ENCODE measurements at places on chromosomes 5 and 9. TPM values are rescaled to one million over a fixed set of nuclear protein-coding genes. Genes with fewer than 3 reads are reported as not detected.

FCN2 gene
- total RNA-seq: not detected

GNA14 gene
- 1.7 TPM for total RNA-seq

FOXD4L6 gene
- total RNA-seq: not detected

NUTM2G gene
- not detected for total RNA-seq

F2RL1 gene
- 1.1 TPM for total RNA-seq

ACSL6 gene
- total RNA-seq: 4.4 TPM

PPP3R2 gene
- not detected for total RNA-seq

C9orf50 gene
- total RNA-seq: not detected

RBM18 gene
- total RNA-seq: 41.8 TPM

PCDHB7 gene
- total RNA-seq: 0.77 TPM

All from left ventricle myocardium superior (tissue), 1 donor.